Right cardiac atrium (tissue), 5 donors: ENCODE measurements at places on chromosomes 2 and 18. TPM values are rescaled to one million over a fixed set of nuclear protein-coding genes. Genes with fewer than 3 reads are reported as not detected.

TUBA3E gene
- total RNA-seq: 5.7 TPM

SNED1 gene
- 15.8 TPM for total RNA-seq

MEP1B gene
- not detected for total RNA-seq

IL36B gene
- total RNA-seq: not detected

TMEFF2 gene
- 0.14 TPM for total RNA-seq

ZNF385B gene
- total RNA-seq: 52.7 TPM

PLGLB1 gene
- total RNA-seq: 0.95 TPM

LYG2 gene
- total RNA-seq: not detected

ZNF514 gene
- 15.8 TPM for total RNA-seq
